Inflammatory macrophage treated with lipopolysaccharide for 1 hour (primary cell): ENCODE measurements at places on chromosomes 3 and 15.
A peak's percentile ranks its signal among the peaks of the same experiment; 100 is the strongest.

- DNase-seq, result no peak
These were observed 252.1 kb downstream of the RPLP1 start for GRCh38 chr15:69704700-69705099.

GRCh38 chr3:147799601-147800000, 390.4 kb downstream of the ZIC1 start:
- no peak for DNase-seq

- DNase-seq, result no peak
These were observed 22.7 kb upstream of the KNG1 start for GRCh38 chr3:186694288-186695032.

- no peak for DNase-seq
These were observed 246.6 kb upstream of the KCNMB2 start for GRCh38 chr3:178289544-178290160.

GRCh38 chr3:197482001-197482400, 73.8 kb downstream of the BDH1 start:
- DNase-seq, result no peak

- DNase-seq, result peak; percentile 77
These were observed 147.5 kb upstream of the THBS1 start for GRCh38 chr15:39433376-39433775.

- no peak for DNase-seq
These were observed 74.5 kb downstream of the TMEM108 start for GRCh38 chr3:133112666-133113065.

DNA sequence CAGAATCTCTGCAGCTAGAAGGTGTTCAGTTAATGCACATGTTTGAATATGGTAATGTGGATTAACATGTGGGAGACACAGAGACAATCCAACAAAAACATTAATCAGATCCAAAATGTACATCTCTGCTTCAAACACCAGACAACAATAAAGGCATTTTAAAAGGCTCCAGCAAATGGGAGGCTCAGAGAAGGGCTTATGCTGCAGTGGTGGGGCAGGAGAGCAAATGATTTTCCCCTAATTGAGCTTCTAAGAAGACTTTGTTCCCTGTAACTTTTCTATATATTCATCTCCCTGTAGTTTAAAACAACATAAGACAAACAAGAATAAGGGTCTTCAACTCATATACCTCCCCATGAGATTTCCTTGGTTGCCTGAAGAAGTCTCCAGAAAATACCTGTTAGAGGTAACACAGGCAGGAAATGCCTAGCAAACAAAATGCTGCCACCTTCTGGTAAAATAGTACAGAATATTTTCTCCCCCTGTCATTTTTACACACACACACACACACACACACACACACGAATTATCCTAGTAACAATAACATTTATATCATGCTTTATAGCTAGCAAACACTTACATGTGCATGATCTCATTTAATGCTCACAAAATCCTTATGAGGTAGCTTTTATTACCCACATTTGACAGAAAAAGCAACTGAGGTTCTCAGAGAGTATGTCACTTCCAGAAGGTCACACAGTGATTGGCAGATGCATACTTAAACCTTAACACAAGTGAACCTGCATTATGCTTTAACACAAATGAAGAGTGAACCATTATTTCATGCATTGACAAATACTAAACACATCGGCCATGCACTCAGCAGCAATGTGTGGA, 123.4 kb upstream of the MB21D2 start:
- DNase-seq, result peak; percentile 29

- DNase-seq, result no peak
These were observed 206.2 kb downstream of the CTNNB1 start for GRCh38 chr3:41405466-41405865.

- no peak for DNase-seq
These were observed 6.7 kb downstream of the RNU6-1 start for GRCh38 chr15:67832897-67833709.

DNA sequence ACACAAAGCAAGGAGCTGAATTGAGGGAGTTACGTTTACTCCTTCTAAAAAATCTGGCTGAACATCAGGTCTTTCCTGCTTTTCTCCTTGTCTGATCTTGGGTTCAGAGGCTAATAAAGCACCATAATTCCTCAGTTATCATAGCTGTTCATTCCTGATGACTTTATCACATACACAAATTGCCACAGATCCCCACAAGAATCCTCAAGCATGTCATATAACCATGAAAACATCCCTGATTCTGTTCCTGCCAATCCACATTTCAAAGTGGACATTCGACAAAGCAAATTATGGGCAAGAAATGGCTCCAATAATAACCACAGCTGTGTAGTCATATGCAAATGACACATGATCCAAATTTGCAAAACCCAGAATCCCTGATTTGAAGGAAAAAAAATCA, 321.3 kb downstream of the MEX3B start:
- no peak for DNase-seq

DNA sequence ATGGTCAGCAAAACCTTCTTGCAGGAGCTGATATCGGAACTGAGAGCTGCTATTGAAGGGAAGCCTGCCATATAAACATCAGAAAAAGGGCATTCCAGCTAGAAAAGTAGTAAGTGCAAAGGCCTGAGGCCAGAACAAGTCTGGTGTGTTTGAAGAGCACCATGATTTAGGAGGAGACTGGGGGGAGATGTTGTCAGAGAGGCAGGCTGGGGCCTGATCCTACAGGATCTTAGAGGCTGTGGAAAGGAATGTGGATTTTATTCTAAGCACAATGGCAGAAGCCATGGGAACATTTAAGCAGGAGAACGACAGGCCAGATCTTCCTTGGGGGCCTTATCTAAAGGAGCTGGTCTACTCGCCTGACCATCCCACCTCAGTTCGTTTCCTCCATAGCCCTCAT, 5.1 kb upstream of the MUC13 start:
- DNase-seq, result no peak

DNA sequence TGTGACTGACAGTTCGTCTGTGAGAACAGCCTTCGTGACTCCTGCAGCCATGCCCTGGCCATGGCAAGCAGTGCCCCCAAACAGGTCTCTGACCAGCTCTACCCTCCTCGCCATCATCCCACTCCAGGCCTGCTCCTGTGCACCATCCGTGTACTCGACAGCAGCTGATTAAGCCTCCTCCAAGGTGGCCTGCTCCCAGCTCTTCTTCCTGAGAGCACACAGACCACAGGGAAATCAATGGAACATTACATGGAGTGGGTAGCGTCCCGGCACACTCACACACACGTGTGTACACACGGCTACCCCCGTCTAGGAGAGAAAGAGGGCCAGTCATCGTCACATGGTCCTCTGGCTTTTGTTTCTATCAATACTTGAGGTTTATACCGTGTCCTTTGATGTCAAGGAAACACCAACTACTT, 21.1 kb downstream of the ANXA2 start:
- no peak for DNase-seq

- DNase-seq, result peak; percentile 46
These were observed 54.4 kb upstream of the KIF23 start for GRCh38 chr15:69359722-69360121.

- DNase-seq, result no peak
These were observed 24.1 kb downstream of the CCDC54 start for GRCh38 chr3:107401301-107401700.

DNA sequence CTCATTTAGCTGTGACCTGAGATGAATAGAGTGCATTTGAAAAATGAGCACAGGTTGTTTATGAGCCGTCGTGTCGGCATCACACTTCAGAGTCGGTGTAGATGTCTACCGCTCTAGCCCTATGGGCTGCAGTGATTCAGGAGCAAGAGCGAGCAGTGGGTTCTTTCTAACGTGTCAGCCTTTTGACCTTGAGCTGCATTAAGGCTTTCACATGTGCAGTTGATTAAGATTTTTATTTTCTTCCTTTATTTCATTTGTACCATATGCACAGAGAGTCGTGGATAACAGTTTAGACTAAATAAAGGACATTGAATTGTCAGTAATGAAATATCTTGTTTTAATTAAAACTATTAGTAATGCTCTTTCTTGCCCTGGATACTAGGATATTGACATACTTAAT, 368.2 kb downstream of the PTPRG start:
- DNase-seq, result no peak

DNA sequence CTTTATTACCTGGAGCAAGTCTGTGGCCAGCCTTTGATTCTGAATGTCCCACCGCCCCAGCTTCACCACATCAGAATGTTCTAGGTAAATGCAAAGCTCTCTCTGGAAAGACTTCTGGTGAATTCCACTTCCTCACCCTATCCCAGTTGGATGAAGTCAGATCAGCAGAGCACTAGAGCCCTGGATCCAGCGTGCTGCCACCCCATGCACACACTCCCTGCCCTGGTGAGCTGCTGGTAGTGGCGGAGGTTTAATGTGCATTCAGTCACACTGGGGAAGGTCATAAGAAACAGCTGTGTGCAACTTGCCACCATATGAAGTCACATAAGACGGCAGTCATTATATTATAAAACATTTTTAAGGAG, 16.3 kb upstream of the SLC41A3 start:
- DNase-seq, result no peak

- no peak for DNase-seq
These were observed 329.5 kb downstream of the MFSD1 start for GRCh38 chr3:159131376-159131775.

GRCh38 chr15:51667478-51667877, 13.8 kb upstream of the SCG3 start:
- DNase-seq, result no peak
